Activated T-cell treated with anti-CD3 and anti-CD28 coated beads, Interleukin-2, amount 50 U/mL, for 72 hours (primary cell): ENCODE measurements at places on chromosomes 11 and 22. TPM values are rescaled to one million over a fixed set of nuclear protein-coding genes. Genes with fewer than 3 reads are reported as not detected.

The CFAP300 gene
- not detected for total RNA-seq

DNA sequence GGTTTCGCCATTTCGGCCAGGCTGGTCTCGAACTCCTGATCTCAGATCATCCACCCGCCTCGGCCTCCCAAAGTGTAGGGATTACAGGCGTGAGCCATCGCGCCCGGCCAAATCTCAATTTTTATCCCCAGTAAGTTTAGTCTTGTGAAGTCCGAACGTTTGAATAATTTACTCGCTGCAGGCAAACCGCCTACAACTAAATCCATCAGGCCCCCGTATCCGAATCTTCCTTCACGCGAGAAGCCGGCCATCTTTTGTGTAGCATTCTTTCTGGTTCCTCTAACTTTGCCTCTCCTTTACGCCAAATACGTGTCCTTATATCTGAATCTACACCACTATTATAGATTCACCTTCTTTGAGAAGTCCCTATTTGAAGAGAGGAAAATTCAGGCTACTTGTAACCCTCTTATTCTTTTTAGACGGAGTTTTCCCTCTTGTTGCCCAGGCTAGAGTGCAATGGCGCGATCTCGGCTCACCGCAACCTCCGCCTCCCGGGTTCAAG, 581 bp upstream of the EIF3L start:
- peak; percentile 37 for DNase-seq

DNA sequence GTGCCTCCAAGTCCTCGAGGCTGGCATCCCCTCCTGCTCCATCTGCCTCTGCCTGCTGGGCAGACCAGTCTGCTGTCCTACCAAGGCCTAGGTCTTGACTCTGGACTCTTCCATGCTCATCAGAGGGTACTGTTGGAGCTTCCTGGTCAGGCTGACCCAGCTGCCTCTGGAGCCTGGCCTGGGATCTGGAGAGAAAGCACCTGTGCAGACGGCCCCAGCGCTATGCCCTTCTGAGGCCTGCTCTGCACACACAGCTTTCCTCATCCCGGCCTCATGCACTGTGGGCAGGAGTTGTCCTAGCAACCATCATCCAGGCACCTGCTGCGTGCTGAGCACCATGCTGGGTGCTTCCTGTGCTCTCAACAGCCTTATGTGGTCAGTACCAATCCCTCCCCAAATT, 70.8 kb downstream of the CDKN1C start:
- no peak for DNase-seq

DNA sequence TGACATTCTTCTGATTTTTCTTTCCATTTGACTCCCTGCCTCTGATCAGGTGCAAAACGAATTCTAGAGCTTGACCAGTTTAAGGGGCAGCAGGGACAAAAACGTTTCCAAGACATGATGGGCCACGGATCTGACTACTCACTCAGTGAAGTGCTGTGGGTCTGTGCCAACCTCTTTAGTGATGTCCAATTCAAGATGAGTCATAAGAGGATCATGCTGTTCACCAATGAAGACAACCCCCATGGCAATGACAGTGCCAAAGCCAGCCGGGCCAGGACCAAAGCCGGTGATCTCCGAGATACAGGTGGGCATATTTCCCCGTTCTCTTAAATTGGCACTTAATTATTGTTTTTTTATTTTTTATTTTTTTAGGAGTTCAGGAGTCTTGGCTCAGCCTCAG, 15.4 kb downstream of the XRCC6 start:
- no peak for DNase-seq

DNA sequence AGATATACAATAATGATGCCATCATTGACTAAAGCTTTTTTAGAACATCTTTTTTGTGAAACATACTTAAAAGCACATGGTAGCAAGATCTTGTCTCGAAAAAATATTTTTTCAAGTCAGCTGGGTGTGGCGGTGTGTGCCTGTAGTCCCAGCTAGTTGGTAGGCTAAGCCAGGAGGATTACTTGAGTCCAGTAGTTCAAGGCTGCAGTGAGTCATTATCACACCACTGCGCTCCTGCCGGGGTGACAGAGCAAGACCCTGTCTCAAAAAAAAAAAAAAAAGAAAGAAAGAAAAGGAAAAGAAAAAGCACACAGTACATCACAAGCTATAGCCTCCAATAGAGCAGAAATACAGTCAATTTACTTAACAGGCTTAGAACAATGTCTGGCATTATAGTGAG, 37.0 kb downstream of the ENTHD1 start:
- DNase-seq = no peak

DNA sequence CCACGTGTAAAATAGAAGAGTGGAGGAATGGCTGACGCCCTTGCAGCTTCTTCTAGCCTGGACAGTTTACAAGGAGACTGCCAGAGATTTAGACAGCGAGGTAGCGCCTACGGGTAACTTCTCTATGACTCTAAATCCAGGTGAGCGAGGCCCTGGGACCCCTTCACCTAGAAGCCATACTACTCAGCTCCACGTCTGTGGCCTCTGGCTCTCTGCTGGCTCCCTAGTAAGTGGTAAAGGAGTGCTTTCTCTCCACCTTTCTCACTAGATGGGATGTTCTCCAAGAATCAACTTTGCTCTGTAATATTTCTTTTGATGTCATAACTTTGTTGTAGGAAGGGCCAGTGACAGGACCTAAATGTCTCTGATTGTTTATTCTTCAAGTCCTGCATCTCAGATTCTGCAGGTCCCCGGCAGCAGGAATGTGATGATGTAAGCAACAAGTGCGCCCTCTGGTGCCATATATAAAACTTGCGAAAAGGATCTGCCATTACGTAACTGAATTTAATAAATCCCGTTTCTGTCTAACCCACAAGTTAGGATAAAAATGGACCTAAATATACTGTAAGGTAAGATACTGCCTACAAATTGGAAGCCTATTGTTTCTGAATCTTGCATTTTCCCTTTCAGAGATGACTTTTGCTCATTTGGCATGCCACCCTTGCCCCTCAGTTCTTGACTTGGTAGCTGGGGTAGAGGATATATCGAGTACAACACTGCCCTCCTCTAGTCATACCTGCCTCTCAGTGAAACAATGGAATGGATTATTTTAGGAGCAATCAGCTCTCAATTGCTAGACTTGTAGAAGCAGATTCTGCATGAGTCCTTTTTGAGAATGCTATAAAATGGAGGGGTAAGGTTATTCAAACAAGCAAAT, 11.0 kb upstream of the PTPN5 start:
- DNase-seq = peak; percentile 26

The RTN4R gene
- 1.4 TPM for total RNA-seq

GRCh38 chr22:19889951-19890350, 35.3 kb upstream of the GNB1L start:
- DNase-seq = peak; percentile 39

GRCh38 chr11:45927684-45928413, 5.4 kb downstream of the LARGE2 start:
- no peak for DNase-seq

DNA sequence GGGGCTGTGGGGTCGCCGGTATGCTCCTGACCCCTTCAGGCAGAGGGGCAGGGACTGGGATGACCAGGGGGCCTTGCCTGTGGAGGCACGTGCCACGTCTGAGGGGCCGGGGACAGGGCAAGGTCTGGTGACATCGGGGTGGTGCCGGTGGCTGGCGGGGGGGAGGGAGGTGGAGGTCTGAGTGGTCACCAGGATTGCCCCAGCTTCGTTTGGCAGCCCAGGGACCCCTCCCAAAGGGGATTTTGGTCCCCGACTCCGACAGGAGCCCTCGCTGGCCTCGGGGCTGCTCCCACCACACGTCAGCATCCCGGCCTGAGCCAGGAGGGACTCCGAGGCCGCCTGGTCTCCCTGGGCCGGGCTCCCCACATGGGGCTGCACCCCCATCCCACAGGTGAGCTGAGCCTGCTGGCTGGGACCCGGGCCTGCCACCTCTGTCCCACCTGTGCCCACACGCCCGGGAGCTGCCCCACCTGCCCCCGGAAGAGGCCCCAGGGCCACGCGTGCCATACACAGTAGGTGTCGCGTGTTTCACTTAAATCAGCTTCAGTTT, 1.1 kb upstream of the MUC6 start:
- no peak for DNase-seq

GRCh38 chr11:12167061-12168000, 56.9 kb downstream of the MICAL2 start:
- peak; percentile 67 for DNase-seq

The CBLIF gene
- not detected for total RNA-seq

DNA sequence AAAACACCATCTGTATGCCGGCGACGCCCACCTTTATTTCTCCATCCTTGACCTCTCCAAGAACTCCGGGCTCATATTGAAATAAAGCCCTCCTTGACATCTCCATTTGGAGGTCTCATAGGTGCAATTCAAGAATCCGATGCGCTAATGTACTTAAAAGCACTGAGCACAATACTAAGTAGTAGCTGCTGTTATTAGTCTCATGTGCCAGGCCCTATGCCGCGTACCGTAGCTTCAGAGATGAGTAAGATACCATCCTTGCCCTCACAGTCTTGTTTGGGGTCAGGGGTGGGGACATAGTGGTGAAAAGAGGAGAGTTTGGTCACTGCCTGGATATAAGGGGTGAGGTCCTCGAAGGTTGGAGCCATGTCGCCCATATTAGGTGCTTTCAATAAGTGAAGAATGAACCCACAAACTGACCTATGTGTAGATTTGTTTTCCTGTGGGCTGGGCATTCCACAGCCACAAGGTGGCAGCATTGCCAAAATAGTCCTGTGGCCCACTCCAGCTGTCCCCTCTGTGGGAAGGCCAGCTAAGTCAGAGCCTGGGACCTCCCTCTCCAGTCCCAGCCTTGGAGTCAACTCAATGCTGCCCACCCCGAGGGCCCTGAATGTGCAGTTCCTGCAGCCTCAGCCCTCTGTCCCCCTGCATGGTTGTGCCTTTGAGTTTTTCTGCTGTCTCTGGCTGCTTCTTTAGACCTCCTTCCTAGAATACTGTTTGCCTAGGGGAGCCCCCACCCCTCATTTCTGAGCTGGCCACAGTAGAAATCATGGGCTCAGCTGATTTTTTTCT, 6.5 kb downstream of the DCPS start:
- DNase-seq = peak; percentile 65

The MS4A15 gene
- not detected for total RNA-seq

DNA sequence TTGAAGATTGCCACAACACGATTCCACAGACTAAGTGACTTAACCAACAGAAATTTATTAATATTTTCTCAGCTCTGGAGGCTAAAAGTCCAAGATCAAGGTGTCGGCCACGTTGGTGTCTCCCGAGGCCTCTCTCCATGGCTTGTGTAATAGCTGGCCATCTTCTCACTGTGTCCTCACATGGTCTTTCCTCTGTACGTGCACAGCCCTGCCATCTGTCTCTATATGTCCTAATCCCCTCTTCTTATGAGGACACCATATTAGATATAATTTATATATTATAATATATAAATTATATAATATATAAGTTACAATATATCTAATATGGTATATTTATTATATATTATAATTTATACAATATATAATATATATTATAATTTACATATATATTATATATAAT, 25.1 kb upstream of the SCGB1A1 start:
- DNase-seq = no peak

- DNase-seq = no peak
These were observed 2.3 kb downstream of the MN1 start for GRCh38 chr22:27799015-27799826.

DNA sequence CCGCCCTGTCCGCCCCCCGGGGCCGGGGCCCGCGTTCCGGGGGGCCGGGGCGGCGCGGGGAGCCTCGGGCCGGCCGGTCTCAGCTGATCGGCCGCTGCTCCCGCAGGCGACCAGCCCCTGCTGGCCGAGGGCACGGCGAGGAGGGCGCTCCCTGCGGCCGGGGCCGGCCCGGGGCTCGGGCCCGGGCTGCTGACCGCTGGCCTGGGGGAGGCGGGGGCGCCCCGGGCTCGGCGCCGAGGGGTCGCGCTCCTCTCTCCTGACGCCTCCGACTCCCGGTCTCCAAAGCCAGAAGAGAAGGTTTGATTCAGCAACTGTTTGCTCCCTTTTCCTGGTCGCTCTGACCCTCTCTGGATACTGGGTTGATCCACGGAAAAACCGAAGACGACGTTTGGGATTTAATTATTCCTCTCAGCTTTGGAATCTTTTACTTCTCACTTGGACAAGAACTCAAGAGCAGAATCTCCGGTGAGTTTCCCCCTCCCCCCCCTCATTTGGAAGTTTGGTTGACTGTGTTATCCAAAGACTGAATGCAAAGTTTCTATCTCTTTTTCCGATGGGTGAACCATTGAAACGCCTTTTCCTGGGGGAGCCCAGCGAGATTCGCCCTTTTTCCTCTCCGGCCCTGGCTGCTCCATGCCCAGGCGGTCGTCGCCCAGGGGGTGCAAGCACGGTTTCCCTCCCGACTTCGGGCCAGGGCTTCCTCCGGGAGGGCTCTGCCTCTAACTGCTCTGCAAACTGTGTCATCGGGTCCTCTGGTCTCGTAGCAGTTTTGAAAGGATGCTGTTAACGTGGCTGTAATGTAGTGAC, 725 bp downstream of the KDM2A start:
- DNase-seq = peak; percentile 50

The GAB2 gene
- 48.0 TPM for total RNA-seq

GRCh38 chr22:34973926-34974325, 92.0 kb upstream of the ISX start:
- DNase-seq = no peak

- no peak for DNase-seq
These were observed 73.9 kb downstream of the TRPC6 start for GRCh38 chr11:101509922-101510321.

DNA sequence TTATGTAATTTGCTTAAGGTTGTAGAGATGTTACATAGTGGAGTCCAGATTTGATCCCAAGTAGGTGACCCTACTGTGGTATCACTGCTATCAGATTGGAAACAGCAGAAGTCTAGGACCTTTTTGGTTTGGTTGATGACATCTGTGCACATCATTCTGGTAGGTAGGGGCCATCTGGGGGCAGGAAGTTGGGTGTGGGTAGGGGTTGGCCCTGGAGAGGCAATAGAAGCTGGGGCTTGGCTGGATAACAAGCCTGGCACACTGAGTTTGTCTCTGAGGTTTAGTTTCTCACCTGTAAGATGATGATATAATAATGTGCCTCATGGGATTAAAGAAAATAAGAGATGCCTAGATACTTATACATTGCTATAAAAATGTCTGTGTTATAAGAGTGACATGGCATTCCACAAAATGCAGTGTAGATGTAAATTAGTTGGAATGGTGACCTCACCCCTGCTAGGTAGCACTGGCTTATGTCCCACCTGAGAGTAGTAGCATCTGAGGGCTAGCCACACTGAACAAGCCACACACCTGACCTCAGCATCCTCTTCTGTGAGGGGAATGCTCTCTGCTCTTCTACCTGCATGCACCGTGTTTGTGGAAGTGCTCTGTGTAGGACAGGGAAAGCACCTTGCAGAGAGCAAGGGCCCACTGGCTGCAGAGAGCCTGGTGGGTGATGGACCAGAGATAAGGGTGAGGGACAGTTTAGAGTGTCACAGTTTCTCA, 36.9 kb downstream of the PTPRJ start:
- DNase-seq = peak; percentile 77

The B3GAT1 gene
- total RNA-seq = 0.42 TPM

GRCh38 chr11:44829838-44830237, 103.1 kb downstream of the TSPAN18 start:
- DNase-seq = no peak

- DNase-seq = no peak
These were observed 20.9 kb downstream of the OOSP3 start for GRCh38 chr11:59899532-59899931.

- DNase-seq = no peak
These were observed 49.2 kb upstream of the POU2AF1 start for GRCh38 chr11:111428113-111428876.
